Glutamatergic neuron (in vitro differentiated cells): ENCODE measurements at places on chromosomes 4 and X. TPM values are rescaled to one million over a fixed set of nuclear protein-coding genes. Genes with fewer than 3 reads are reported as not detected.

Gene TCEAL7
- total RNA-seq, result 67.2 TPM

Gene CT47B1
- not detected for total RNA-seq

Gene WAS
- total RNA-seq, result 2.6 TPM

- H3K27me3 ChIP-seq, result no peaks in the 10 kb centered on the region
- H3K4me1 ChIP-seq, result peaks cover 8% of the 10 kb centered on the region
- DNase-seq, result no peak
- H3K27ac ChIP-seq, result no peak overlapping the region
- H3K4me3 ChIP-seq, result no peak overlapping the region
Measured at GRCh38 chr4:181488926-181489325, 754.3 kb upstream of the TENM3 start.

- peaks cover 3% of the 10 kb centered on the region for H3K27me3 ChIP-seq
- no peaks in the 10 kb centered on the region for H3K4me1 ChIP-seq
- DNase-seq, result no peak
Measured at GRCh38 chr4:79141530-79141929, 184.3 kb downstream of the NAA11 start.

DNA sequence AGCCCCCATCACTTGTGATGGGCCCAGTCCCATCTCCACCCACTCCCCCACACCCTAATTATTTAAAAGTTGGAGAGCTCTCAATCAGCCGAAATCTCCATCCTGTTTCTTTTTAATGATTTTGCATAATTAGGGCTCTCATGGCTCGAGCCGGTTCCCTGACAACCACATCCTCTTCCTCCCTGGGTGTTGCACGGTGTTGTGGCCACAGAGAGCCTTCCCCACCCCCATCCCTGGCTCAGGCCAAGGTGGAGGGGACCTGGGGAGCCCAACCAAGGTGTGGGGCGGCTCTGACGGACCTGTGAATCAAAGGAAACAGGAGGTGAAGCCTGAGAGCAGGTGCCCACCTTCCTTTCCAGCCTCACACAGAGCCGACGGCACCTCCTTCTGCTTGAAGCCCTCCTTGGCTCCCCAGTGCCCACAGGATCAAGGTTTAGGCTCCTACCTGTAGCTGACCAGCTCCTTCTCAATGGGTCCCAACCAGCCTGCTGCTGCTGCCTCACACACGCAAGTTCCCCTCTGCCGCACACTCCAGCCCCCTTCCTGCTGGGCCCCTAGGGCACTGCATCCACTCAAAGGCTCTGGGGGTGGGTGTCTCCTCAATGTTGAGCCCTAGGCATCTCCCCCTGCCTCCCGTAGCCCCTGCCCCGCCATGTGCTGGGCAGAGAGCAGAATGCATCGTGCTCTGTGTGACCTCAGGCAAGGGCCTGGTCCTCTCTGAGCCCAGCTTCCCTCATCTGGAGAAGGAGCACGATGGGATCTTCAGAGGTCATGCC lies 68.7 kb downstream of the WFS1 start:
- H3K36me3 ChIP-seq, result peaks cover 3% of the 10 kb centered on the region
- DNase-seq, result peak; percentile 8
- peaks cover 10% of the 10 kb centered on the region for H3K27me3 ChIP-seq
- H3K4me1 ChIP-seq, result peaks cover 13% of the 10 kb centered on the region
- H3K27ac ChIP-seq, result no peak overlapping the region
- H3K4me3 ChIP-seq, result no peak overlapping the region

DNA sequence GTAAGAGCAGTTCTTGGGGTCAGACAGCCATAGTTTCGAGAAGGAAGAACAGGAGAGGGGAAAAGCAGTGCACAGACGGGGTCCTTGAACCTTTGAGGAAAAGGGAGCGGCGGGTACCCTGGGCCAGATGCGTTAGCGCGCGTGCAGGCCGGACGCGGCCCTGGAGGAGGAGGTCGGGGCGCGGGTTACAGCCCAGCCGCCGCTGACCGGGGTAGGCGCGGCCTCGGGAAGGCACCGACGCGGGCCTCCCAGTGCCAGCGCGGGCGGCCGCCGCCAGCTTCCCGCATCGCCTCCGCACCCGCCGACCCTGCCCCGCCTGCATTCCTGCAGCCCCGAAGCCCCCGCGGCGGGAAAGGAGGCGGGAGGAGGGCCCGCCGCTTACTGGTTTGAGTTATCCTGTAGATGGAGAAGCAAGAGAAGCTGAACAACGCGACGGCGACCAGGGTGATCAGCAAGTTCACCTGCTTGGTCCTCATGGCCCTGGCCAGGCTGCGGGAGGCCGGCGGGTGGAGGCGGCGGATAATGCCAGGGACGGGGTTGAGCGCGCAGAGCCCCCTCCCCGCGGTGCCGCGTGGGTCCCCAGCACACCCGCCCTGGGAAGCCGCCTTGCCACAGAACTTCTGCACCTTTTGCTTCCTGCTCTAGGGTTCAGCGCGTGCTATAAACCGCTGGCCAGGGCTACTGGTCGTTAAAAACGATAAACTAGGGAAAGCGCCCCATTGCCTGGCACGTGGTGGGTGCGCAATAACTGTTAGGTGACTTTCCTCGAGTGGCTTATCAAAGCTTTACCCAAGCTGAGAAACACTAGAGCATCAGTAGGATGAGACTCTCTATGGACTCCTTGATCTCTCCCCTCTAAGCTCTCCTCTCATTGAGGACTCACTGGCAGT lies at the start of gene MGAT4D:
Gene MGAT4D, minus strand, starts transcription at position 547 of the 890 bp plus-strand sequence. Its CDS starts 71 bp downstream, at position 476.
- H3K4me3 ChIP-seq, result peak within 1 kb of the TSS; percentile 83
- H3K36me3 ChIP-seq, result peaks cover 10% of the 10 kb centered on the region
- peaks cover 14% of the 10 kb centered on the region for H3K27me3 ChIP-seq

DNA sequence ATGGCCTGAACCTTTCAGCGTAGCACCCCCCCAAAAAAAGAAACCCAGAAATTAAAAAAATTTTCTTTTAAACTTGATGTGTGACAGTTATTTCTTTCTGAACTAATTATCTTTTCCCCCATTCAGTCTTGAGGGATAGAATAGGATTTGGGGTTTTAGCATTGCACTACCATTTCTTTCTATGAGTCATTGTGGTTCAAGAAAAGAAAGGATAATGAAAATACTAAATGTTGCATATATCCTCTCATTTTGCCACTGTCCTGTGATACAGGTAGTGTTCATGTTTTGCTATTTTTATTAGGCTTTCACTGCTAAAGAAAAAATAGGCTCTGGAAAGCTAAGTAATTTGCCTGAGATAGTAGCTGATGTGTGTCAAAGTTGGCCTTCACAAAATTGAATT lies 39.4 kb upstream of the DCK start:
- no peak overlapping the region for H3K27ac ChIP-seq
- no peaks in the 10 kb centered on the region for H3K27me3 ChIP-seq
- H3K36me3 ChIP-seq, result no peaks in the 10 kb centered on the region
- H3K4me3 ChIP-seq, result no peak overlapping the region

DNA sequence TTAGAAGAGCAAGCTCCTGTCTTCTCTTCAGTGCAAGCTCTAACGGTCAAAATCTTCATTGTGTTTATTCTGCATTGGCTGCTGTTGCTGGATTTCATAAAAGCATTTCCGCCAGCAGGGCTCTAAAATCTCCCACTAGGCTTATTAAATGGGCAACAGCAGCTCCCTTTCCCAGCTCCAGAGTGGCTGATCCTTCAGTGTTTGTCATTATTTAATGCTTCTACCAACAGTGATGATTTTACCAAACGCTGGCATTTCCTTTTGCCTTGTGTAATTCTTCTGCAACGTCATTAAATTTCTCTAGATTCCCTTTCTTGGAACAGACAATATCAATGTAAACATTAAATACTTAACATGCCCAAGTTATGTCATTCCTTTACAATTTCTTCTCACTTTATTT lies 20.1 kb downstream of the SLC7A11 start:
- no peak overlapping the region for H3K27ac ChIP-seq
- no peak for DNase-seq
- H3K4me3 ChIP-seq, result no peak overlapping the region
- no peaks in the 10 kb centered on the region for H3K27me3 ChIP-seq
- no peaks in the 10 kb centered on the region for H3K36me3 ChIP-seq
